ENCODE measurements at places on chromosomes 4 and X.

- no peak for DNase-seq
Observed at GRCh38 chr4:186820391-186820891, 96.8 kb upstream of the FAT1 start.

- DNase-seq, result no peak
Observed at GRCh38 chr4:80948995-80949394, 81.5 kb upstream of the BMP3 start.

- DNase-seq, result no peak
Observed at GRCh38 chrX:34886011-34886410, 56.6 kb upstream of the FAM47B start.

DNA sequence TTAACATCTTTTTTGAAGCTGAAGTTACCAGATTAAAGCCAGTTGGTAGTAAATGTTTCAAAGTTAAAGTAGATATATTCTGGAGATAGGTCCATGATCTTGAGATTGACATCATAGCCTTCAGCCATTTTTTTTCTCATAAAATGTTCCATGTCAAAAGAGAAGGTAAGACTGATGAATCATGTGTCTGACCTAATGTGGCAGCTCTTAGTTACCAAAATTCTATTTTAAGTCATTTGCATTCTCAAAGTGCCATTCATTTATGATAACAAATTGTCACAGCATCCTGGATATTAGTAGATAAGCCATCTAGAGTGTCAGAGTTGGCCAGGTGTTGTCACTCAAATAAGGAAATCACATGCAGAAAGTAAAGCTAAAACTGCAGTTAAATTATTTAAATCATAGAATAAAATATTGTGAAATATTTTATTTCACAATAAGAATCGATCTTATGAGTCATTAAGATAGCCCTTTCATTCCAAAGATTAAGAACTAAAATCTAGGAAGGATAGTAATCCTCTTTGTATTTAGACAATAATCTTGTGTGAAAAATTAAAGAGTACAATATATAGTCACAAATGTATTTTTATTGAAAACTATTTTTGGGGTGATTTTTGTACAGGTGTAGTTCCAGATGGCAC is 65.7 kb upstream of the ADAD1 start:
- DNase-seq, result no peak

- DNase-seq, result no peak
Observed at GRCh38 chrX:154873329-154873728, 12.8 kb upstream of the F8A1 start.

- DNase-seq, result no peak
Observed at GRCh38 chr4:22802876-22803275, 110.1 kb downstream of the GBA3 start.
